ENCODE measurements at places on chromosomes 1 and 21.

DNA sequence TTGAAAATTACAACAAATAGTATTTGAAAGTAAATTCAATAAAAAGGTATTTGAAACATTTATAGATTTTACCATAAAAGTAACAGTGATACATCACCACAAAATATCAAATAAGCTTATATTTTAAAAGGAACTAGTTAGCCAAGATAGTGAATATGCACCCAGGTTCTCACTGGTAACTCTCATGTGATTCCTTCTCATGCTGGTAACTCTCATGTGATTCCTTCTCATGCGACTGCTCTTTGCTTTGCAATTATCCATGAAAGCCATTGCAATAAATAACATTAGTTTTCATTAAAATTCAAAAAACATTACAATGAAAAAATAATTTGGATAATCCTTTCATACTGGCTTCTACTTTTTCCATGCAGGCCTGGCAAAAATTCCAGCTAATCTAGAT lies 75.4 kb downstream of the AHCTF1 start:
- DNase-seq = no peak

GRCh38 chr1:110065841-110066240 lies 4.6 kb downstream of the ALX3 start:
- DNase-seq = no peak

DNA sequence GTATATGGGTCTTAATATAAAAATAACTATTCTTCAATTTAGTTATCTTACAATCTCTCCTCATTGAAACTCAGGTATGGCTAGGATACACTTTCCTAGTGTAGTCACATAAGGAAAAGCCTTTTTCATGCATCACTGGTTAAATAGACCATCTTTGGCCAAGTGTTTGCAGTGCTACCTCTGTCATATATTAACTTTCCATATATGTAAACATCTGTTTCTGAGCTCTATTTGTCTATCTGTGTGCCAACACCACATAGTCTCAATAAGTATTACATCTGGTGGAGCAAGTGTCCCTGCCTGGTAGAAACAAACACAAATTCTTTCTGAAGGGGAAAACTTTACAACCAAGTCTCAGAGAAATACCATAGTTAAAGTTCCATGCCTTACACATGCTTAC lies 134.6 kb downstream of the TSEN15 start:
- DNase-seq = no peak

- no peak for DNase-seq
Observed at GRCh38 chr21:34126691-34127090, 53.3 kb downstream of the MRPS6 start.

- peak; percentile 58 for DNase-seq
Observed at GRCh38 chr1:60133000-60133673, 59.6 kb upstream of the C1orf87 start.

DNA sequence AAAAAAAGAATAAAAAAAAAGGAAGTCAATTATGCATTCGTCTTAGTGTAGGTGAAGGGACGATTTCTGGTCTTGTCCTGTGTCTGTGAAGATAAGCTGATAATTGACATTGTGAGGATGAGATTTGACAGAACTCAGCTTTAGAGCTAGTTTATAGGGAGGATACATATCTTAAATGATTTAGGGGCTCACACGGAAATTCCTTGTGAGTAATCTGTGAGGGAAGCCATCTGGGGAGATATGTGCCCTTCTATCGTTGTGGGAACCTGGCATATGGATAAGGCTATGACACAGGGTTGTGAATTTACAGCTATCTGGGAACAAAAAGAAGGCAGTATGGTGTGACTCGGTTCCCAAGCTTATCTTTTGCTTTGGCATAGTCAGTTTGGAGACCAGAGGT lies 71.1 kb downstream of the RABGAP1L start:
- DNase-seq = no peak

DNA sequence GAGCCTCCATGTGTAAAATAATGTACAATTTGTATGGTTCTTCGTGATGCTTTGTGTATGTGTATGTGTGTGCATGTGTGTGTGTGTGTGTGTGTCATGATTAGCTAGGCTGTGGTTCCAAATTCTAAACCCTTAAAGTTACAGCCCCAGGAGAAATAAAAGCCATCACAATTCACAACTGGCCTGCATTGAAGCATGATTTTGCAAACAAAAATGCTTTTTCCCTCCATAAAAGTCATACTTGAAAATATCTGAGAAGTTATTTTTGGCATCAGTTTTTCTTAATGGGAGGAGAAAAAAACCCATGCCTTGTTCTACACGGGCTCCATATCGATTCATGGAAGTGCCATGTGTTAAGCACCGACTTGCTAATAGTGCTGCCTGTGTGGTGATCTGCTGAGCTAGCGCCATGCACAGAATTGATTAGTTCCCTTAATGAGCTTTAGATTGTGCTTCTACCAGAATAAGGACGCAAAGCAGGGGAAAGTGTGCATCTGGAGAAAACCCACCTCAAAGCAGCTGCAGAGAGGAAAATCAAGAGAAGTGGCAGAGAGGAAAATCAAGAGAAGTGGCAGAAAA lies 207.3 kb downstream of the DSCAM start:
- DNase-seq = no peak
